ENCODE measurements at places on chromosomes 1 and 21. TPM values are rescaled to one million over a fixed set of nuclear protein-coding genes. Genes with fewer than 3 reads are reported as not detected.
A peak's percentile ranks its signal among the peaks of the same experiment; 100 is the strongest.

DNA sequence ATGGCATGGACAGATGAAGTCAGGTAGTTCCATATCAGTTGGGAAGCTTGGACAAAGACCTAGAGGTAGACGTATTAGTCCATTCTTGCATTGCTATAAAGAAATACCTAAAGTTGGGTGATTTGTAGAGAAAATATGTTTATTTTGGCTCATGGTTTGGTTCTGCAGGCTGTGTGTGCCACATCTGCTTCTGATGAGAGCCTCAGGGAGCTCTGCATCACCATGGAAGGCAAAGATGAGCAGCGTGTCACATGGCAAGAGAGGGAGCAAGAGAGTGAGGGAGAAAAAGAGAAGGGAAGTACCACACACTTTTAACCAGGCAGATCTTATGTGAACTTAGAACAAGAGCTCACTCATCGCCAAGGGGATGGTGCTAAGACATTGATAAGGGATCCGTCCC, 9.0 kb downstream of the TSACC start:
- no peaks in the 10 kb centered on the region for H3K36me3 ChIP-seq
- peaks cover 11% of the 10 kb centered on the region for H3K27me3 ChIP-seq
- H3K4me1 ChIP-seq: peaks cover 8% of the 10 kb centered on the region
- DNase-seq: peak; percentile 48
- no peak overlapping the region for H3K27ac ChIP-seq
- H3K4me3 ChIP-seq: no peak overlapping the region

GRCh38 chr1:51331206-51332100, 1.1 kb upstream of the TTC39A start:
- H3K36me3 ChIP-seq: no peaks in the 10 kb centered on the region
- no peak overlapping the region for H3K4me3 ChIP-seq
- peaks cover 20% of the 10 kb centered on the region for H3K4me1 ChIP-seq
- no peaks in the 10 kb centered on the region for H3K27me3 ChIP-seq

DNA sequence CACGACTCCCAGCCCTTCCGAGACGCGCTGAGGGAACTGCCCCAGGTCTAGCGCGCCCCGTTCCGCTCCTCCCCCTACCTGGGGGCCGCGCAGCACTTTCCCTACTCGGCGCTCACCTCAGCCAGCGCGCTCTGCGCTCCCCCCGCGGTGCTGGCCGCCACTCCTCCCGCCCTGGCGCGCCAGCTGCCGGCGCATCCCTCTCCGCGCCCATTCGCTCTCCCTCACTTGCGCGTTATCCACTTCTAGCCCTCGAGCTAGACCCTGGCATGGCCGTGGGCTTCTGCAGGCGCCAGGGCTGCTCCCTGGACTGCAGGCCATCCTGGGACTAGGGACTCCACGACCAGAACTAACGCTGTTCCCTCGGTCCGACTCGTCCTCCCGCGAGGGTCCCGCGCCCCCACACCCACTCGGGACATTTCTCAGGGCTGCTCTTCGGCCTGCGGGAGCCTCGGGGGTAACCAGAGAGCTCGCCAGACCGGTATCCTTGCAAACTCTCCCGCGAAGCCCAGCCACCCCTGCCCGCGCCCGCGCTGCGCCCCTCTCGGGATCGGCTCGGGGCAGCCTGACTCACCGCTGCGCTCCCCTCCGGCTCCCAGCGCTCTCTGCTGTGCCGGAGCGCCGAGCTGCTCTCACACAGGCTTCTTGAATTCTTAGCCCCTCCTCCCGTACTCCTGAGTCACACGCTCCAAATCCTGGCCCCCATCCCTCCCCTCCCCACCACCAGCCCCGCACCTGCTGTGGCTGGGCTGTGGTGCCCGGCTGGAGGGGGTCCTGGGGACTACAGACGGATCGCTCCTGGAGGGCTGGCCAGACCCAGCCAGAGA, at the start of gene NGF:
TSS of gene NGF (minus strand) at position 617 of the 824 bp plus-strand sequence. CDS start 51,454 bp downstream, outside the sequence.
- peak; percentile 69 for DNase-seq
- peak within 1 kb of the TSS; percentile 70 for H3K27ac ChIP-seq
- H3K4me1 ChIP-seq: peaks cover 8% of the 10 kb centered on the region
- peaks cover 3% of the 10 kb centered on the region for H3K27me3 ChIP-seq
- H3K4me3 ChIP-seq: peak within 1 kb of the TSS; percentile 77

DNA sequence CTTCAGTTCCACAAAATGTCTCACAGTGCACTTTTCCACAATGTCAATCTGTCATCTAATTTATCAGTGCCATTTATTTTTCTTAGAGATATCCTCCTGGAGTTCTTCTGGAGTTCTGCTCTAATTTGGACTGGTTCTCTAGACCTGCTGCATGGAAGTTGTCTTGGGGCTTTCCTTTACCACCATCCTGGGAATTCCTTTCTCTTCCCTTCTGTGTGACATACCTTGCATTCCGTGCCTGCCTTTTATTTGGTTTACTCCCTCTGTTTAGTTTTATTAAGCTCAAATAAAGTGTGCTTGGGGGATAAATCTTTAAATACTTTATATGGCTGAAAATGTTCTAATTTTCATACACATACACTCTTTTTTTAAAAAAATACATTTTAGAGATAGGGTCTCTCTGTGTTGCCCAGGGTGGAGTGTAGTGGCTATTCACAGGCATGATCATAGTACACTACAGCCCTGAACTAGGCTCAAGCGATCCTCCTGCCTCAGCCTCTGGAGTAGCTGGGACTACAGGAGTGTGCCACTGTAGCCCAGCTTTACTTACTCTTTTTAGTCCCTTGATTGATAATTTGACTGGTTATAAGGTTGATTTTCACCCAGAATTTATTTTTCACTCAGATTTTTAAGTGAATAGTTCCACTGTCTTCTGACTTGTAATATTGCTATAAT, 14.4 kb downstream of the MTF2 start:
- no peaks in the 10 kb centered on the region for H3K4me1 ChIP-seq
- no peak overlapping the region for H3K4me3 ChIP-seq
- H3K27ac ChIP-seq: no peak overlapping the region
- no peaks in the 10 kb centered on the region for H3K27me3 ChIP-seq
- no peak for DNase-seq

DNA sequence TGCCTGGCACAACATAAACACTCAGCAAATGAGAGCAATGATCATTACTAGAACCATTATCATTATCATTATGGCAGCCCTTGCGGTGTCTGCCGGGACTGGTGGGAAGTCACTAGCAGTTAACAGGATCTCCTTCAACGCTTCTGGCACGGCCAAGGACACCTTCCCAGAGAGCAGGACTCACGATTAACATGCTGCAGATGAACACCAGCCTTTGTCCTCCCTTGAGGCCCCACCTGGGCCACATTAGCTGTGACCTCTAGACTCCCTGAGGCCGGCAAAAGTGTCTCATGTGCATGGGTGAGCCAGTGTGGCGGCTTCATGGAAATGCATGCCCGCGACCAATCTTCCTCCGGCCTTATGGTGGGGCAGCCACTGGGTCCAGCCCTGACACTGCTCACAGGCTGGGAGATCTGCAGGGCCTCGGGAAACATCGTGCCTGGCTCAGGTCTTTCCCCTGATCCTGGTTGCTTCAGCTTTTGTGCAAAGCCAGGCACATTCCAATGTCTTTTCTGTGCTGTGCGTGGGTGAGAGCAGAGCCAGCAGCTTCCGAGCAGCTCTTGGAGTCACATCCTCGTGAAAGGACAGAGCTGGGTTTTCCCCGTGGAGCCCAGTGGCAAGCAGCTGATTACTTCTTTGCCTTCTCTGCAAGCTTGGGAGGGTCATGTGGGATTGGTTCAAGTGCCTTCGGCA, 107.3 kb downstream of the HMGB4 start:
- H3K4me3 ChIP-seq: no peak overlapping the region
- no peak overlapping the region for H3K27ac ChIP-seq
- H3K36me3 ChIP-seq: no peaks in the 10 kb centered on the region
- no peaks in the 10 kb centered on the region for H3K27me3 ChIP-seq
- peak; percentile 77 for DNase-seq

GRCh38 chr1:118485757-118486156, 300.7 kb upstream of the SPAG17 start:
- no peak overlapping the region for H3K4me3 ChIP-seq
- H3K27ac ChIP-seq: no peak overlapping the region
- no peaks in the 10 kb centered on the region for H3K36me3 ChIP-seq
- H3K27me3 ChIP-seq: no peaks in the 10 kb centered on the region

DNA sequence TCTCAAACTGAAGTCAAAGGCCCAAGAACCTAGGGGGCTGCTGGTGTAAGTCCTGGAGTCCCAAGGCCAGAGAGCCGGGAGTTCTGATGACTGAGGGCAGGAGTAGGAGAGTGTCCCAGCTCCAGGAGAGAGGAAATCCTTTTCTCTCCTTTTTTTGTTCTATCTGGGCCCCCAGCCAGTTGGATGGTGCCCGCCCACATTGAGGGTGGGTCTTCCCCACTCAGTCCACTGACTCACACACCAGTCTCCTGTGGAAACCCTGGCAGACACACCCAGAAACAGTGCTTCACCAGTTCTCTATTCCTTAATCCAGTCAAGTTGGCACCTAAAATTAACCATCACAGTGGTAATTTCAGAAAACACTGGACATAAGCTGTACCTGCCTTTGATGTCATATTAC, 12.7 kb upstream of the WDR26 start:
- H3K27me3 ChIP-seq: no peaks in the 10 kb centered on the region
- H3K4me3 ChIP-seq: no peak overlapping the region
- DNase-seq: peak; percentile 74
- no peak overlapping the region for H3K27ac ChIP-seq
- H3K36me3 ChIP-seq: no peaks in the 10 kb centered on the region

- H3K27me3 ChIP-seq: no peaks in the 10 kb centered on the region
- peaks cover 16% of the 10 kb centered on the region for H3K36me3 ChIP-seq
- no peak overlapping the region for H3K27ac ChIP-seq
- no peak overlapping the region for H3K4me3 ChIP-seq
- no peaks in the 10 kb centered on the region for H3K4me1 ChIP-seq
Observed at GRCh38 chr1:205794011-205794730, 18.8 kb downstream of the SLC41A1 start.

DNA sequence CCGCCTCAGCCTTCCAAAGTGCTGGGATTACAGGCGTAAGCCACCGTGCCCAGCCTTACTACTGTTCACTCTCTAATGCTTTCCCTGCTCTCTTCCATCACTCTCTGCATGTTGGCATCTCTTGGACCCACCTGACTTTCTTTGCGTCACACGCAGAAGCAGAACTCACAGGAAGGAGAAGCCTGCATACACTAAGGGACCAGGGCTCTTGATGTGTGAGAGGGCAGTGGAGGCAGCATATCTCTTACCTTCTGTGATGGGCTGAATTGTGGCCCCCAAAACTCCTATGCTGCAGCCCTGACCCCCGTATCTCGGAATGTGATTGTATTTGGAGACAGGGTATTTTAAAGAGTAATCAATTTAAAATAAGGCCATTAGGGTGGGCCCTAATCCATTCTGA, 26.7 kb upstream of the SLAMF9 start:
- H3K36me3 ChIP-seq: no peaks in the 10 kb centered on the region
- H3K27me3 ChIP-seq: peaks cover 23% of the 10 kb centered on the region
- no peak for DNase-seq
- H3K4me1 ChIP-seq: no peaks in the 10 kb centered on the region
- no peak overlapping the region for H3K4me3 ChIP-seq

- H3K36me3 ChIP-seq: no peaks in the 10 kb centered on the region
- no peaks in the 10 kb centered on the region for H3K4me1 ChIP-seq
- no peak for DNase-seq
- no peak overlapping the region for H3K4me3 ChIP-seq
- H3K27me3 ChIP-seq: no peaks in the 10 kb centered on the region
- no peak overlapping the region for H3K27ac ChIP-seq
Observed at GRCh38 chr1:7584643-7585042, 186.5 kb upstream of the VAMP3 start.

DNA sequence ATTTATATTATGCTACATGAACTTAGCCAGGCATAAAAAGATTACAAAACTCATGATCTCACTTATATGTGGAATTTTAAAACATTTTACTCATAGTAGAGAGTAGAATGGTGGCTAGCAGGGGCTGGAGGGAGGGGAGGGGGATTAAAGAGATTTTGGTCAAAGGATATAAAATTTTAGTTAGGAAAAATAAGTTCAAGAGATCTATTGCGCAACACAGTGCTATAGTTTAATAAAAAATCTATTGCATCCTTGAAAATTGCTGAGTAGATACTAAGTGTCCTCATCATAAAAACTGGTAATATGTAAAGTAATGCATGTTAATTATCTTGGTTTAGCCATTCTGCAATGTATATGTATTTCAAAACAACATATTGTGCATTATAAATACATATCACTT, 635.6 kb upstream of the NEGR1 start:
- H3K4me1 ChIP-seq: no peaks in the 10 kb centered on the region
- H3K36me3 ChIP-seq: no peaks in the 10 kb centered on the region
- no peak for DNase-seq

DNA sequence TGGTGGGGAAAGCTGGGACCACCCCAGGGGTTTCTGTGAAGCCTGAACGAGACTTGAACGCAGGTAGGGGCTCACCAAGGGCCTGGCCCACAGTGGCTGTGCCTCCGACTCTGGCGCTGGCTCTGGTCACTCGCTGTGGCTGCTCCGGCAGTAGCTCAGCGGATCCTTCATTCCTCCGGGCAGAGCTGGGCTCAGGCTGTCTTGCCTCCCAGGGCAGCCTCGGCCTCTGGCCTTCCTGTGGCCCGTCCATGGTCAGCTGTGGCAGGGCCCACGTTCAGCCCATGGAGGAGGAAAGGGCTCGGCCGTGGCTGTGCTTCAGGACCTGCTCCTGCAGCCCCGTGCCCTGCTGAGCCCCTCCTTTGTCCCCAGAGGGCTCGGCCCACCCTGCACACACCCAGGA, 162.9 kb upstream of the C1orf174 start:
- no peaks in the 10 kb centered on the region for H3K36me3 ChIP-seq
- no peak overlapping the region for H3K4me3 ChIP-seq
- DNase-seq: no peak
- no peaks in the 10 kb centered on the region for H3K4me1 ChIP-seq
- H3K27ac ChIP-seq: no peak overlapping the region
- no peaks in the 10 kb centered on the region for H3K27me3 ChIP-seq

- H3K36me3 ChIP-seq: no peaks in the 10 kb centered on the region
- peaks cover 8% of the 10 kb centered on the region for H3K4me1 ChIP-seq
- no peak overlapping the region for H3K27ac ChIP-seq
- DNase-seq: peak; percentile 35
- no peaks in the 10 kb centered on the region for H3K27me3 ChIP-seq
Observed at GRCh38 chr1:223137455-223138085, 5.5 kb downstream of the TLR5 start.

- DNase-seq: no peak
- peak overlapping the region; percentile 43 for H3K27ac ChIP-seq
- no peaks in the 10 kb centered on the region for H3K27me3 ChIP-seq
Observed at GRCh38 chr1:2135941-2136340, 58.6 kb downstream of the FAAP20 start.

- H3K4me1 ChIP-seq: peaks cover 23% of the 10 kb centered on the region
- no peak overlapping the region for H3K27ac ChIP-seq
- no peak for DNase-seq
- H3K36me3 ChIP-seq: no peaks in the 10 kb centered on the region
- peaks cover 56% of the 10 kb centered on the region for H3K27me3 ChIP-seq
Observed at GRCh38 chr1:119007339-119007669, 19.2 kb upstream of the TBX15 start.

The TTC34 gene
- 0.31 TPM for total RNA-seq

The PPFIA4 gene
- total RNA-seq: 11.0 TPM

The SLC66A1 gene
- 21.5 TPM for total RNA-seq

The RIMS3 gene
- total RNA-seq: 4.3 TPM

The WDTC1 gene
- 19.7 TPM for total RNA-seq

The SMCP gene
- not detected for total RNA-seq

The OR2T35 gene
- not detected for total RNA-seq

The ZNF593OS gene
- total RNA-seq: not detected

The RNU1-3 gene
- 1,356 TPM for total RNA-seq
